ENCODE measurements at places on chromosomes 6 and 20.

DNA sequence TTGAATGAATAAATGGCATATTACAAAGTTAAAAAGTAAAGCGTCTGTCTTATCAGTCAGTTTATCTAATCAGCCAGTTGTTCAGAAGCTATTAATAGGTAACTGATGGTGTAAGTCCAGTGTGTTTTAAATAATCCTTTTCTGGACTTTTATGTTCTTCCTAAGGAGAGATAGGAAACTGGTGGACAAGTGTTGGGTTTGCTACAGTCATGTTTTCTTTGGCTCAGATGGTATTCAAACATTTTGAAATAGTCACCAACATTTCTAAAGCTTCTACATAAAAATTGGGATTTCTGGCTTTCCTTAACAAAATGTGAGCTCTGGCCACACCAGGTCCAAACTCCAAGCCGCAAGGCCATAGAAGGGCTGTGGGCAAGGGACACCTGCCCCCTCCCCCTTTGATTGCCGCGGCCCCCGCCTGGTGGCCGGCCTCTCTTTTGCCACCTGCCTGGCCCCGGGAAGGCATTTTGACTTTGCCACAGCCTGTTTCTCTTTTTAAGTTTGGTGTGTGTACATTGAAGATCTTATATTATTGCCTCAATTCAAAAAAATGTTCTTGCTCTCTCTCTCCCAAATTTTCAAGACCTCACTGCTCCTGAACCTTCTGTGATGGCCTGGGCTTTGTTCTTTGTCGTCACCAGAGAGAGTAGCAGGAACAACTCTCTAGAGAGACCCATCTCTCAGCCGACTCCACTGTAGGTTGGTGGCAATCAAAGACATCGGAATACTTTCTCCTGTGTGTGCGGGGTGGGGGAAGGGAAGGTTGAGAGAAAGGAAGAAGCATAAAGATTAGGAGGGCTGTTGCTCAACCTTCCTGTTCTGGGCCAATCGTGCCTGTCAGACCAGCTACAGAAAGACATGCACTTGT, 84.0 kb upstream of the ZNF217 start:
- no peak for DNase-seq

GRCh38 chr20:62429455-62430310, 2.3 kb upstream of the RBBP8NL start:
- no peak for DNase-seq

DNA sequence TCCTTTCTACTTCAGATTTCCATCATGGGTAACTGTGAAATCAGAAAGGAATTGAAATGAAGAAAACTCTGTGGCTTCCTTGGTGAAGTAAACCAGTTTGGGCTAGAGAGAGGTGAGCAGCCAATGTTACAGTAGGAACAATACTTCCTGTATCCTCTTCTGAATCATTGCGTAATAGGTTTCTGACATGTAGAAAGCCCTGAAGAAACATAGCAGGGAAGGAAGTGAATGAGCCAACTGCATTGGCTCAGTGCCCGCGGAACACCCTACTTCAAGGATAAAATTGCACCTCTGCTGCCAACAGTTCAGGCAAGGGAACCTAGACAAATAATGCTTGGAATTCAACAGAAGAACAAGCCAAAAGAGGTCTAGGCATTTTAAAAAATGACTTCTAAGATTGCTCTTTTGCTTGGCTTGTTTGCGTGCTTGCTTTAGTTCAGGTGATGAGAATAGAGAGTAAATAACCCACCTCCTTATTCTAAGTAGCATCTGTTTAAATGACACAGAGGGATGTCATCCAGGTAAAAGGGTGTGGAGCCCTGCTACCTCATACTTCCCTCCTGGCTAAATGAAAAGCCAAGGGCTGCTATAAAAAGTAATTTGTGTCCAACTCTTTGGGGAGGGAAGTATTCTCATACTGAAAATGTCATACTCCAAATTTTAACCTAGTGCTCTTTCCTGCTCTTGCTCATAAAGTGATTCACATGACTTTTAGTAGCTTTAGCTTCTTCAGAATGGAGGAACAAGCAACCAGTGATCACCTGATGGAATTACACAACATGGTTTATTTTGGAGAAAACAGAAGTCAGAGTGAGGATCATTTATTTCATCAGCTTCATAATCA, 30.0 kb upstream of the AKIRIN2 start:
- DNase-seq, result no peak

GRCh38 chr20:50399917-50400704, 110.1 kb upstream of the PTPN1 start:
- no peak for DNase-seq

DNA sequence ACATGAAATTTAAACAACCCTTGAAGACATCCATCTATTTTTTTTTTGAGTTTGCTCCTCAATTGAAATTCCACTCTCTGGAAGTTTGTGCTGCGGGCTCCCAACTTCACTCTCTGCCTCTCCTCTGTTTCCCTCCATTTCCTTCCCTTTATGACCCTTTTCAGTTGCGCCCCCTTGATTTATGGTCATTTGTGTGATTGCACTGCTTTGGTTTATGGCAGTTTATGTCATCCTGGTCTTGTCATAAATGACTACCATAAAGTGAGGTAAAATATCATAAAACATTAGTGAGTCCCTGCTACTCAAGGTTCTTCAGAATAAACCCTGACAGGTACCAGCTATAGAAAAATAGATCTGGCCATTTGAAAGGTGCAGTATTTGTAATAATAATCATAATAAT, 348.3 kb upstream of the ZFP64 start:
- DNase-seq, result no peak

GRCh38 chr6:37042150-37042549, 36.7 kb downstream of the FGD2 start:
- DNase-seq, result no peak

- no peak for DNase-seq
Observed at GRCh38 chr20:61597996-61598395, 345.9 kb downstream of the CDH4 start.

GRCh38 chr6:135913785-135914184, 62.3 kb downstream of the PDE7B start:
- DNase-seq, result no peak

- no peak for DNase-seq
Observed at GRCh38 chr6:22878706-22879105, 309.3 kb downstream of the HDGFL1 start.

DNA sequence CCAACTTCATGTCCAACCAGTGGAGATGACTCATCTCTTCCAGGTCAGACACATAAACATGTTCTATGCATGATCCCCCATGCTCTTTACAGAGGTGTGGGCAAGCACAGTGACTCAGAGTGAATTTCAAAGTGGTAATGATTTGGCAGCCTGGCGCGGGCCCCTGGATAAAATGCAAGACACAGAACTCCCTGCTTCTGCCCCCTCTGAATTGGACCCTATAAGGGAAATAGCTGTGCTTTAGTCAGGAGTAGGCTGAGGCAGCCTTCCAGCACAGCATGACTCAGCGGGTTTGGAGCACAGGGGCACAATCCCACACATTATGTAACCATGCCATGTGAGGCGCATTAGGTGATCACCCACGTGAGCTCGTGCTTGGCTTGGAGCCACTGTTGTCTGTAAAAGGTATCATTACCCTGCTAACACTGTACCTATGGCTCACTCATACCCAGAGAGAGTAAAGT, 127.4 kb downstream of the C6orf118 start:
- DNase-seq, result no peak

DNA sequence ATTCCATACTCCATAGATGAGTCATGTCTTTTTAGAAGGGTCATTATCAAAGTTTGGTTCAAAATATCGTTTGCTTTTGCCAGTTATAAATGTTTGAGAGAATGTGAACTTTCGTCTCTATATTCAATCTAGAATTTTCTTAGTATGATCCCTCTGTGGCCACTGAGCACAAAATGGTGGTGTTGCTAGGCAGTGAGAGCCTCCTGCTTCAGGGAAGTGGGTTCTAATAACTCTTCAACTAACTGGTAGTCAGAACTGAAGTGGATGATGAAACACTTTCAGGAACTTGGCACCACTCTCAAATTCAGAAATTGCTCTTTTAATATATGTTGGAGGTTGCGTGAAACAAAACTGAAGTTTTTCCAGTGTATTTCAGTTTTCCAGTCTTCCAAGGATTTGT, 125.0 kb upstream of the DOK5 start:
- no peak for DNase-seq

DNA sequence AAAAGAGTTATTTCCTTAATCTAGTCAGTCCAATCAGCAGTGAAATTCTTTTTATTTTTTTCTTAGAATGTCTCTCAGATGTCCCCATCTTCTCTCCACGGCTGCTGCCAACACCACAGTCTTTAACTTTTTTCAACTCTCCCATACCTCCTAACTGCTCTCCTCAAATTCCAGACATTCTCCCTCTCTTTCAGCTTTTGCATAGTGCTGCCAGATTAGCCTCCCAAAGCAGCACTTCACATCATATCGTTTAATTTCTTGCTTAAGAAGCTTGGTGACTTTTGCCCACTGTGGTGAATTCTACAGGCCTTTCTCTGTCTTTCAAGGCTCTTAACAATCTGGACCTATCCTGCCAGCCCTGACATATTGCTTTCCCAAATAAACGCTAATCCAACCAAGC, 233.4 kb downstream of the UST start:
- no peak for DNase-seq

DNA sequence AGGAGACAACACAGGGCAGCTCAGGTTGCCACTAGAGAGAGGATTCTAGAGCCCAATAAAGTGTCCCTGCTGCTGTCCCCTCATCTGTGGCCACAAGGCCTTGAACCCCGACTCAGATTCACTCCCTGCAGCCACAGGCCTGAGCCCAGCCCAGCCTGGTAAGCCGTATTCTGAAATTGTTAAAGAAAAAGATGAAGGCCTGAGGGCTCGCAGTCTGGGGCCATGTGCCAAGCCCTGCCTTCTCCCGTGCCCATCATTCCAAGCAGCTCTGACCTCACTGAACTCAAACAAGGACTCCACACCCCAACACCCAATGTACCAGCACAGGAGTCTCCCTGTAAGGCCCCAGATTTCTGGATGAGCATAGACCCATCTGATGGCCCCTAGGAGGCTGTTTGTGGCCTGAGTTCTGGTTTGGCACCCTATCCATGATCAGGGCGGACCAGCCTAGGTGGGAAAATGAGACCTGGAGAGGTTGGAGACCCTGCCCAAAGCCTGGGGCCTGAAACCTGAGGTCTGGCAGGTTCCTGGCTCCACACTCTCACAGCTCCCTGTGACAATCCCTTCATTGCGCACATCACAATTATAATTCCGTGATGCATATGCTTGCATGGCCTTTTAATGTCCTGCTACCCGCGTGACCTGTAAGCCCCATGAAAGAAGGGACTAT, 62.0 kb upstream of the TOP1 start:
- DNase-seq, result no peak

DNA sequence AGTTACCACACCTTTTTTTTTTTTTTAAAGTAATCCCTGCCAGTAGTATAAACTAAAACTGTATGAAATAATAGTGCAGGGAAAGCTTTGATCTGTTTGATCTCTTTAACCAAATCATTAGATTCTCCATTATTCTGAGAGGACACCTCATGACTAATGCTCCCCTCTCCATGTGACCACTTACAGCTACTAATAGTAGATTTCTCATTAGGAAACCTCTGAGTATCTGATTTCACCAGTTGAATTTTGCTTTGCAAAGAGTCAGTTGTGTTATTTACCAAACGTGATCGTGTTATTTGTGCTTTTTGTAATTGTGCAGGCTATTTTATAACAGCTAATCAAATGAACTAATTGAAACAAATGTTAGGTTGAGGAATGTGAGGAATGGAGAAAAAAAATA, 12.5 kb downstream of the CASP8AP2 start:
- no peak for DNase-seq

GRCh38 chr6:165579151-165579550, 83.9 kb downstream of the PDE10A start:
- DNase-seq, result no peak

- DNase-seq, result no peak
Observed at GRCh38 chr20:19973961-19974629, 43.1 kb upstream of the NAA20 start.

GRCh38 chr20:56897318-56897957, 268.3 kb downstream of the TFAP2C start:
- no peak for DNase-seq

DNA sequence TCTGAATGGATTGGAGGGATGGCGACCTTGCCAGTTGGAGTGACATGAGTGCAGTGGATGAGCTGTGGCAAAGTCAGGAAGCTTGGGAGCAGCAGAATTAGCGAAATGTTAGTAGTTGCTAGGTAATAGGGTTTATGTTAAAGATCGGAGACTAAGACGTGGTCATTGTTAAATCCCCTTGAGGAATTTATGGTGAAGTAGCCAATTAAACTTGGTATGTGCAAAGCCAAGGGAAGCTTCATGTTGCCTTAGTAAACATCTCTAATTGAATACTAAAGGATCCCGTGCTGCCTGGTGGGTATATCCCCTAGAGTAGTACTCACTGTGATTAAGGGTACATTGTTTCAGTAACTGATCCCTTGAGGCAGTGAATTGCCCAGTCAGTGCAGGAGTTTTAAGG, 106.0 kb downstream of the PRIM2 start:
- DNase-seq, result no peak

GRCh38 chr6:125869427-125869826, 78.7 kb downstream of the NCOA7 start:
- no peak for DNase-seq

DNA sequence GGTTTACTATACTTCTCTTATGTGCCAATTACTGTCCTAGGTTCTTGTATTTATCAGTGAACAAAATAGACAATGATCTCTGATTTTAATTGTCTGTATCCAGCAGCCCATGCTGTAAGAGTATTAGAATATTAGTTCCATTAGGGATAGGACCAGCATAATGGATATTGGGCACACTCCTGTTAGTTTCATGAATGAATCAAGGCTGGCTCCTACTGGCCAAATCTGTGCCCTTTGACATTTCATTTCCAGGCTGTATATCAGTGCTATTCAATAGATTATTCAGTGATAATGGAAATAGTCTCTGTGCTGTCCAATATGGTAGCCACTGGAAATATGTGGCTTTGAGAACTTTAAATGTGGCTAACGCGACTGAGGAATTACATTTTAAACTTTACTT, 1007.9 kb upstream of the FLRT3 start:
- no peak for DNase-seq

GRCh38 chr20:63795178-63795830, 35.8 kb downstream of the ZBTB46 start:
- DNase-seq, result no peak

- no peak for DNase-seq
Observed at GRCh38 chr20:61989741-61990140, 75.9 kb downstream of the TAF4 start.

DNA sequence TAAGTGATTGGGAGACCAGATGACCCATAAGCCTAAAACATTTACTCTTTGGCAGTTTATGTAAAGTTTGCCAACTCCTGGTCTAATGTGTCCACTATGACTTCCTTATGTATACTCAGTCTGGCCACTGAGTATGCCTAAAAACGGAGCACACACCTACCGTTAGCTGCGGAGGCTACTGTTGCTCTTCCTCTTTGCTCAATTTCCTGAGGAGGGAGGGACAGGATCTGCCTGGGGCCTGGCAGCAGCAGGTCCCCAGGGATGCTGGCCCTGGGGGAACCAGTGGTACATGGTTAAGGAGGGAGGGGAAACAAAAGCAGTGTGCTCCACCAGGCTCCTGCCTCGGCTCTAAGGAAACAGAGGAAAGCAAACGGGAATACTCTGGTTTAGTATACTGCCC, 113.5 kb downstream of the CDYL start:
- no peak for DNase-seq

- DNase-seq, result no peak
Observed at GRCh38 chr20:20211274-20211987, 156.5 kb upstream of the INSM1 start.

GRCh38 chr20:56409956-56410355, 2.1 kb upstream of the CASS4 start:
- DNase-seq, result no peak

- no peak for DNase-seq
Observed at GRCh38 chr20:4886771-4887527, 114.4 kb downstream of the SLC23A2 start.

All from stimulated activated CD4-positive, alpha-beta T cell treated with anti-CD3 and anti-CD28 coated beads, Interleukin-1b, Interleukin-23, amount 100 ng/mL, for 1 hour (primary cell).